ENCODE measurements at places on chromosomes 7 and 10.

DNA sequence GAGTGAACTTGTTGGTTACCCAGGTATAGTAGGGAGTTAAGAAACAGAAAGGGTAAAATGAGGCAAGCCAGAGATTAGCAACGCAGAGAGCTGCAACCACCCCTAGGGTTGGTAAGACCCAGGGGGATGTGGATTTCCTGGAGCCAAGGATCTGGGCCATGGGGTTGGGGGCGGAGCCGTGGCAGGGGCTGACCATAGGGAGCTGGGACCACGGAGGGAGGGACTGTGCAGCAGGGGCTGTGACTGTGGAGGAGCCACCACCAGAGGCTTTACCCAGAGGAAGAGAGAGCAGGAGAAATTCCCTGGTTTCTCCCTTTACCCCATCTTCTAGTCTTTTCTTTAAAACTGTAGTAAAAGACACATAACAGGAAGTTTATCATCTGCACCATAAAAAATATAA lies 58.6 kb upstream of the BAIAP2L1 start:
- no peak for DNase-seq

DNA sequence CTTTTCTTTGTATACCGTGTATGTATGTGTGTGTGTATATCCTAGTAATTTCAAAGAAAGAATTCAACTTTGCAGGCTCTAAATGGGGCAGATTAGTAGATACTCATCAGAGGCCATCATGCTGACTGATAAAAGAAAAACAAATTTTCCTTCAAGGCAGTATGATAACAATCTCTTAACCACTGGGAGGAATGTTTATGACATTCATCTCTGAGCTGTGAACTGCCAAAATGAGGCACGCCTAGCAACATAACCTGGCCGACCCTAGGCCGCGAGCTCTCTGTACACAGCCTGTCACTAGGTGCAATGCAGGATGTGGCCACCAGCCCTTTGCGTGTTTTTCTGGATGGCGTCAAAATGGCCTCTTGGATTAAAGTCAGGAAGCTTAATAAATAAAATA lies 343.7 kb upstream of the GALNT17 start:
- DNase-seq: peak; percentile 21

GRCh38 chr7:5424749-5425506 lies 1.3 kb upstream of the TNRC18 start:
- peak; percentile 8 for DNase-seq

- no peak for DNase-seq
These were observed 4.9 kb upstream of the MEST start for GRCh38 chr7:130486954-130487436.

- DNase-seq: no peak
These were observed at the start of gene HOXA13 for GRCh38 chr7:27199849-27200760. Gene HOXA13 (minus strand): TSS chr7:27200091. CDS start chr7:27200077, 14 bp downstream.

DNA sequence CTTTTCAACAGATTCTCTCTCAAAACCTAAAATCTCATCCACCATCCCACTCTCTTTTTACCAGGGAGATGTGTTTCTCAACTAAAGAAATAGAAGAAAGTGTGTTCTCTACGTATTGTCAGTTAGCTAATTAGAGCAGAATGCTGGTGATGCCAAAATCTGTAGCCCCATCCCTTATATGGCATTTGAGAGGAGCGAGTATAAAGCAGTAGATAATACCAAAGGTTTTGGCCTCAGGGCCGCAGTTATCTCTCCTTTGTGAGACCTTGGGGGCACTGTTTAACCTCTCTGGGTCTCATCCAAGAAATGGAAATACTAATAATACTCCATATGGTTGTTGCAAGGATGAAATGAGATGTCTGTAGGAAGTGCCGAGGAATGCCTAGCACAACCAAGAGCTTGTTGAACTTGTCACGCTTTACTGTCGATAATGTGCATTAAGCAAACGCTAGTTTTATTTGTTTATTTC lies 456 bp upstream of the DLD start:
- no peak for DNase-seq

GRCh38 chr10:132627666-132628531 lies 90.3 kb downstream of the INPP5A start:
- no peak for DNase-seq

DNA sequence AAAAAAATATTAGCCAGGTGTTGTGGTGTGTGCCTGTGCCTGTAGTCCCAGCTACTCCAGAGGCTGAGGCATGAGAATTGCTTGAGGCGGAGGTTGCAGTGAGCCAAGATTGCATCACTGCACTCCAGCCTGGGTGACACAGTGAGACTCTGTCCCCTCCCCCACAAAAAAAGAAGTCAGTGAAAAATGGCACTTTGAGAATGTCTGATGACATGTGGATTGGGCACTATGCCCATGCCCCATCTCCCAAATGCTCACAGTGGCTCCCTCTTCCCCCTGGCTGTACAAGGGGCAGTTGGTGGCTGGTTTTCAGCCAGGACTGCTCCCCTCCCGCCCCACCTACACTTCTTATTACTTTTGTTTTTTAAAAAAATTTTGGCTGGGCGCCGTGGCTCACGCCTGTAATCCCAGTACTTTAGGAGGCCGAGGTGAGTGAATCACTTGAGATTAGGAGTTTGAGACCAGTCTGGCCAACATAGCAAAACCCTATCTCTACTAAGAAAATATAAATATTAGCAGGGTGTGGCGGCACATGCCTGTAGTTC lies 26.1 kb downstream of the IL15RA start:
- DNase-seq: no peak

GRCh38 chr7:130970696-130971095 lies 236.7 kb upstream of the KLF14 start:
- DNase-seq: no peak

DNA sequence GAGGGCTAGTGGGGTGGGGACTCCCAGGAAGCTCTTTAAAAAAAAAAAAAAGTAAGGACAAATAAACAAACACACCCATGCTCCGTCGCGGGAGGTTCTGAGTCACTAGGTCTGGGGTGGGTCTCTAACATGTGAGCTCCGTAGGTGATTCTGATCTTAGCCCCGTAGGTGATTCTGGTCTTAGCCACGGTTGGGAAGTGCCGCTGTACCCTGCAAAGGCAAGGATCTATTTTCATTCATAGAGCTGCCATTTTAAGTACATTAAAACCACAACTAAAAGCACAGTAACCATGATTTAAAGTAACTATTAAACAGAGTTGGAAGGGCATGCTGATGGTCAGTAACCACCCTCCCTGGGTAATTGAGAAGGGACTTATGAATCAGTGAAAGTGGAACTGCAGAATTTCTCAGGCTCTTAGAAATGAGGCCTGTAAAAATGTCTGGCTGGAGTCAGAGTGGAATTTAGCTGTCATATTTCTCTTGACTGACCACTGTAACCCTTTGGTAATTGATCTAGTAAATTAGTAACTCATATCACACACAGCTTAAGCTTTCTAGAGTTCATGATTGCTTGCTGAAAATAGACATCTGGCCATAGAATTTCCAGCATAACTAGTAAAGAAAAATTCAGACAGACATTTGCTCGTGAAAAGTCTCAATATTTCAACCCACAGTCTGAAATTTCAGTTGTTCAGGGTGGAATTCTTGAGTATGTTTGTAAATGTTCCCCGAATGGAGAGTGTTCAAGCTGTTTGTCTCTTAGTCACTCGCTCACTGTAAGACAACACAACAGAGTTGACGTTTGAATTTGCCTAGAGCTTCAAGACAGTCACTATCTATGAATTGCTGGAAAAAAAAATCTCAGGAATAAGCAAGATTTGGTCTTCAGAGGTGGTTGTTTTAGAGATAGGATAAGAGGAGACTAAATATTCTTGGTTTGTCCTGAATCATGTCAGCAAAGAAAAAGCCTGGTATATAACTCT lies 34.2 kb upstream of the TCF7L2 start:
- no peak for DNase-seq

- no peak for DNase-seq
These were observed 10.3 kb upstream of the ZNF273 start for GRCh38 chr7:64892666-64893309.

DNA sequence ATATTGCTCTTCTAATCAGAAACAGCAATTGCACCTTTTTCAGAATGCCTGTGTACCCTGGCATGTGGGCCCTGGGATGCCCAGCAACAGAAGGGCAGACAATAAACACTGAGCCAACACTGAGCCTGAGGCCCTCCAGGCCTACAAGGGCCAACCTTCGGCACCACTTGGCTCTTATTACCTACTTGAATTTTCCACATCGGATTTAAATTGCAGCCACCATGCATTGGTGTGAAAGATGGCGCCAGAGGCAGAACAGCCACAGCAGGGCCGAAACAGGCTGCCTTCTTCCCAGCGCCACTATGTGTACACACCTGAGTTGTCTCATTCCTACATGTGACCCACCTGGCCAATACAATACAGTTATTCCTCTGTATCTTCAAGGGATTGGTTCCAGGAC lies 51.4 kb upstream of the EZH2 start:
- no peak for DNase-seq

DNA sequence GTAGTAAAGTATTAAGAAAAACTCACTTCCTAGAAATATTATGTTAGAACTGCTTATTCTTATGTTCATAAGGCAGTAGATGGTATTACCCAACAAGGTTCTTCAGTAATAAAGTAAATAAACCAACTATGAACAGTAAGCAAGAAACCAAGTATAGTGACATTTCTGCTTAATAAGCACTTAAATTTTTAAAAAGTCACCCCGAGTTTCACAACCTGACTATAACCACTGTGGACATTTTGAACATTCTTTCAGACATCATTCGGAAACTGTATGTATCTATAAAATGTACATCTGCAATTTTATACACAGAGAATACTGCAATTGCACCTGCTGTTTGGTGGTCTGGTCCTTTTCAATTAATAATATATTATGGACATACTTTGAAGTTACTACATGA lies 1073.6 kb downstream of the XPNPEP1 start:
- DNase-seq: no peak

DNA sequence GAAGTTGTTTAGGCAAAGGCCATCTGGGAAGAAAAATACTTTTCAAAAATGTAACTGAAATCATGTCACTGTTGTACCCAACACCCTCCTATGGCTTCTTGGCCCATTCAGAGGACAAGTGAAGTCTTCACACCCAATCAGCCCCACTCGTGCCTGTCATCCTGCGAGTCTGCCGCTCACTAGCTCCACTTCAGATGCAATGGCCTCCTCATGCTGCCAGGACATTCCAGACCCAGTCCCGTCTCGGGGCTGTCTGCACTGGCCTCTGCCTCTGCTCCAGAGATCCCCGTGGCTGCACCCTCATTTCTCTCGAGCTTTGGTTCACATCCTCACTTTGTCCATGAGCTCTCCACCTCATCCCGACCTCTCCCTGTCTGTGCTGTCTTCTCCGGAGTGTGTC lies 227.1 kb downstream of the KCNMA1 start:
- DNase-seq: no peak

GRCh38 chr10:122664501-122664900 lies 35.1 kb downstream of the C10orf120 start:
- DNase-seq: no peak

DNA sequence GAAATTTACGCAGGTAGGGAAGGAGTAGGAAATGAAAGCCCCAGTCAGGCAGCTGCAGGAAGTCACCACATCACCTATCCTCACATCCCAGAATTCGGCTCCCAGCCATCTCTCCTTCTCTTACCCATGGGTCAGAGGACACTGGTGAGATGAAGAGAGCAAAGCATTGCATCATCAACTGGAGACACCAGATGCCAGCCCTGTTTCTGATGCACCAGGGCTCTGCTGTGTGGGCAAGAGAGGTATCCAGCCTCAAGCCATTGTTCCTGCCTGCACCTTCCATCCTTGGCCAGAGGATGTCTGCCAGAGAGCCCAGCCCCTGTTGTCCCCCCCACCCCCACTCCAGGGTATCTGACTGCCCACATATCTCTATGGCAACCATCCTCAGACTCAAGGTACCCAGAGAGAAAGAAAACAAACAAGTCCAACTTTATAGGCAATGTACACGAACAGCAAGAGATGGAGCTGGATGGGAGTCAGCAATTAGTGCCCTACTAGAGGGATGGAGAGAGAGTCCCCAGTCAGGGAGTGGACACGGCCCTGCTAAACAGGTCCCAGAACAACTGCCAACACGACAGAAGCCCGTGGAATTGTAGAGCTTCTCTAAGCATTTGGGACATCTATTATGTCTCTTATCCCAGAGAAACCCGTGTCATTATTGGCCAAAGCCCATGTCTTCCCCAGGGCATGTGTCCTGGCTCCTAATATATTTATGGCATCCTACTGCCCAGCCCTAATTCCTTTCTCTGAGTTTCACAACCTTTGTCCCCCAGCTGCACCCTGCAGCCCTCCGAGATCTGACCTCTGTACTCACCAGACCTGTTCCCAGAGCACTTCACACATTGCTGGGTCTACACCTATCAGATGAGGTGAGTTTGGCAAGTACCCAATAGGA lies 2.8 kb downstream of the CAMK2G start:
- DNase-seq: no peak

GRCh38 chr10:70101668-70102067 lies 31.0 kb downstream of the AIFM2 start:
- no peak for DNase-seq

GRCh38 chr7:15764010-15764409 lies 77.5 kb upstream of the MEOX2 start:
- DNase-seq: no peak

- no peak for DNase-seq
These were observed 289.2 kb downstream of the WDR37 start for GRCh38 chr10:1345368-1345767.

DNA sequence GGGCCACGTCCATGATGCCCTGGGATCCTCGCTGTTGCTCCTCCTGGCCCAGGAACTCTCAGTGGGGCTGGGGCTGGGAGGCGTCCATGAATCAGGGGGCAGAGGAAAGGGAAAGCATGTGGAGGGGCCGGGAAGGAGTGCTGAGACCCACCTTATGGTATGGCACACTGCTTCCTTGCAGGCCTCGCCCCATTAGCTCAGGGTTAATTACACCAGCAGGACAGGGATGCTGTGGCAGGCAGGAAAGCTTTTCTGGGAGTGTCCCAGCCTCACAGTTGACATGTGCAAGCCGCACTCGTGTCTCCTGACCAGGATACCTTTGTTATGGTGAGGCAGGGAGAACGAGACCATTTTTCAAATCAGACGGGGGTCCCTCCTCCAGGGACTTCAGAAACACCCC lies 109.7 kb upstream of the PCBD1 start:
- DNase-seq: no peak

- no peak for DNase-seq
These were observed 53.7 kb downstream of the VSTM4 start for GRCh38 chr10:49061667-49062066.

DNA sequence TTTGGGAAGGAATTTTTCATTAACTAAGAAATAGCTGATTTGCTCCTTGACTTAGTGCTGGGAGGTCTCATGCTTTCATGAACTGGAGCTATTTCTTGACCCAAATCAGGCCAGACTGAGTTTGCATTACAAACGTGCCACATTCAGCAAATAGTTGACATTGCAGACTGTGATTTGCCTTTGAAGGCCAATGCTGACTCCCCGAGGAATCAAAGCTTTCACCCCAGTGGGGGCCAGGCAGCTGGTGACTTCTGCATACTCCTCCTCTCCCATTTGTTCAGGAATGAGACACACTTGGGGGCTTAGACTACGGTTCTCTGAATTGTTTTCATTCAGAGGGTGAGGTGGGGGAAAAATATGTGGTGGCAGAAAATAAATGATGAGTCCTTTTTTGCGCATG lies 111.0 kb upstream of the JAZF1 start:
- DNase-seq: no peak

DNA sequence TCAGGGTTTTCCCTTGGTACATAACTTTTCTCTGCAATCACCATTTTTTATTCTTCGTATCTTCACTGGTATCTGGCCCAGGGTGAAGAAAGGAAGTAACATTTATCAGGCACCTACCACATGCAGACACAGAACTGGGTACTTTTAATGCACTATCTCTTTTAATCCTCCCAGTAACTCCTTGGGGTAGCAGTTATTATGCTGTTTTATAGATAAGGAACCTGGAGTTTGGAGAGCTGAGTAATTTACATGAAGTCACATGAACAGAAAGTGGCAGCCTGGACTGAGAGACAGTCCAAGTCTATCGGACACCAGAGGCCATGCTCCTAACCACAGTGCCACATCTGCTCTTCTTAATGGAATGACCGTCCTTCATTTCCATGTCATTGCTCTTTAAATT lies 117.1 kb upstream of the PODXL start:
- no peak for DNase-seq
